ENCODE measurements at places on chromosomes 4 and X.

DNA sequence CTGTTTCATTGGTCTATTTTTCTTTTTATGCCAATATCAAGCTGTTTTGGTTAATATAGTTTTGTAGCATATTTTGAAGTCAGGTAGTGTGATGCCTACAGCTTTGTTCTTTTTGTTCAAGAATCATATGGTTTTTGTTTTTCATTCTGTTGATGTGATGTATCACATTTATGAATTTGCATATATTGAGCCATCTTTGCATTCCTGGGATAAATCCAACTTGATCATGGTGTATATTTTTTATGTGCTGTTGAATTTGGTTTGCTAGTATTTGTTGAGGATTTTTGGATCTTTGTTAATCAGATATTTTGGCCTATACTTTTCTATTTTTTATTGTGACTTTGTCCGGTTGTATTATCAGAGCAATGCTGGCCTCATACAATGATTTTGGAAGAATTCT, 74.8 kb downstream of the GPAT3 start:
- no peak for DNase-seq

DNA sequence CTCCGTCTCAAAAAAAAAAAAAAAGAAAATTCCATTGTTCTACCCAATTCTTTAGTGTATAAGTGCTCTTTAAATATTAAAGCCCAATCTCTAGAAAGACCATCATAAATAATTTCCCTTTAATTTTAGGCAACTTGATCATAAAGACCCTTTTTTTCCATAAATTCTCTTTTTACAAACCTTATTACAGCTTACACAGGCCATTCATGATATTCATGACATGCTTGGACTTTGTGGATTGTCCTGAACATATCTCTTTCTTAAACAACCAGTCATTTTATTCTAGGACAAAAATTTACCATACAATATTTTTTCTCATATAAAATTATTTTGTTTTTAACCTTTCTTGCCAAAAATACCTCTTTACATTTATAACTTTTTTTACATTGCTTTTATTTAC, 30.5 kb downstream of the TLR8 start:
- DNase-seq, result no peak

DNA sequence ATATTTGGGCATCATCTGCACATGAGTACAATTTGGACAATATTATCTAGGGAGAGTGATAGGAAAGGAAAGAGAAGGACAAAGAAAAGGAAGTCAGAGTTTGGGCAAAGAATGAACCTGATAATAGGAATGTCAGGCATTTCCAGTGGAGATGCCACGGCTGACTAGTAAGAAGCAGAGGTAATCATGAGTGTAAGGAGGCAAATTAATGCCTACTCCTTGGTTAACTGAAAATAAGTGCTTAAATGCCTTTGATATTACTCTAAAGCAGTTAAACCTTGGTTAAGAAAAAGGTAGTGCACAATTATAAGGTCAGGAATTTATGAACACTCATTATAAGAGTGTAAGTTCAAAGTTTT, 99.2 kb upstream of the DDIT4L start:
- no peak for DNase-seq

GRCh38 chrX:39952989-39953388, 144.8 kb downstream of the BCOR start:
- no peak for DNase-seq

DNA sequence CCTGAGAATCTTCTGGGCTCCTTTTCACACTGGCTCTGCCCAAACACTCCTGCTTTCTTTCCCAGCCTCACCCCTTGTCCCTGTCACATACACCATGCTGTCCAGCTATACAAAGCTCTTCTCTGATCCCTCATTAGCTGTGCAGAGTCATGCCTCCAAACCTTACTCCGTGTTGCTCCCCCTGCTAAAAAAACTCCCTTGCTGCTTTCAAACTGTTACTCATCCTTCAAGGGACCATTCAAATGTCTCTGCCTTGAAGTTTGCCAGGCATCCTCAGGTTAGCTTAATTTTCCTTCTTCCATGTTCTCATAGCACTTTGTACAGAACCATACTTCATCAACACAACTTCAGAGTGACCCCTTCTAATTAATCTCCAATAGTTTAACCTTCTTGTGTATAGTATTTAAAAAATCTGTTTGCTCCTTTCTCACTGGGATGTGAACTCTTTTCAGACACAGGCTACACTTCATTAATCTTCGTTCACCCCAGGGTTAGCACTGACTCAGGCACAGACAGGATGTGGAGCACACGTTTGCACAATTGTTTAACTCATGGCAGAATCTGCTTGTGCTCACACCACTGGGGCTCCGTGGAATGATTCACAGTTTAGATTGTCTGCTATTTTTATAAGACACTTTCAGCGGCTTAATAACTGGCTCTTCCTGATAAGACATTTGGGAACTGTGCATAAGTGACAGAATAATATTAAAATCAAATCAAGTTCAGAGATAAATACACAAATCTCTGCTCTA, 21.4 kb upstream of the SEL1L3 start:
- DNase-seq, result no peak

GRCh38 chrX:77528034-77528433, 80.8 kb downstream of the FGF16 start:
- no peak for DNase-seq

GRCh38 chr4:53199356-53199755, 166.5 kb downstream of the SCFD2 start:
- no peak for DNase-seq

DNA sequence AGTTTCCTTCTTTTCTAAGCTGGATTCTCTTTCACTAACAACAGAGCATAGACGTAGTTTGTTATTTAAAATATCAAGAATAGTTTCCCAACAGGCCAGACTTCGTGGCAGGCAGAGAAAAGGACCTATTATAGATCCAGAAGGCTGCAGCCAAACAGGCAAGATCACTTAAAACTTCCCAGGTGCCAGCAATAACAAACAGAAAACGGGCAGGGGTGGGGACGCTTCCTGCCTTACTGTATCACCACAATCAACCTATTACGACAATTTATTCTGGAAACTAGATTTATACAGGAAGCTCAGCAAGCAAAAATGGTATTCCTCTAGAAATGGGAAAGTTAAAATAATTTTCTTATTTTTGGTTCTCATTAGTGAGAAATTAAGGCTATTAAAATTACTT, 22.1 kb downstream of the RWDD4 start:
- no peak for DNase-seq

DNA sequence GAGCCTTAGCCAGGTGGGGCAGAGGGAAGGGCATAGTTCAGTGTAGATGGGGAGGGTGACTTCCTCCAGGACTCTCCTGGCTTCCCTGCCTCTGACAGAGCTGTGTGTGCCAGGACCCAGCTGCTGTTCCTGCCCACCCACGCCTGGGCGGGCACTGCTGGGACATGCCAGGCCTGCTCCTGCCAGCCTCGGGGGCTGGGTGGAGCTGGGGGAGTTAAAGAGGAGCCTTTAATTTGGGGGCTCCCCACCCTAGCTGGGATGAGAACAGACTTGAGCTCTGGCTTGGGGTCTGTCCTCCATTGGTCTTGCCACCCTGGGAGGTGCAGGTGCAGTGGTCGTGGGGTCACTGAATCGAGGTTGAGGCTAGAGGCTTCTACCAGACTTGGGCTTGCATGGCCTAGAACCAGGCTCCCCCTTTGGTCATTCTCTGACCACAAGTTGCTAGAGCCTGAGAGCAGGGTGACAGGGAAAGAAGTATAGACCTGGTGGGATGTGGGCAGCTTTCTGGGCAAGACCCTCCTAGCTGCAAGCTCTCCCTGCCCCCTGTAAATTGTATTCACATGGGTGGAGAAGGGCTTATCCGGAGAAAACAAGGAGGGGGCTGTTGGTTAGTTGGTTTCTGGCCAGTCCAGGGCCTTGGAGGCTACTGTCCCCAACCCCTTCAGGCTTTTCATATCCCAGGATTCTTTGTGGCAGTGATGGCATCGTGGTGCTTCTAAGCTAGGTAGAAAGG, 5.7 kb downstream of the EFNB1 start:
- no peak for DNase-seq

- DNase-seq, result no peak
Observed at GRCh38 chr4:164467493-164467892, 286.4 kb upstream of the SMIM31 start.

- DNase-seq, result no peak
Observed at GRCh38 chrX:47187106-47187677, 6.4 kb upstream of the UBA1 start.

DNA sequence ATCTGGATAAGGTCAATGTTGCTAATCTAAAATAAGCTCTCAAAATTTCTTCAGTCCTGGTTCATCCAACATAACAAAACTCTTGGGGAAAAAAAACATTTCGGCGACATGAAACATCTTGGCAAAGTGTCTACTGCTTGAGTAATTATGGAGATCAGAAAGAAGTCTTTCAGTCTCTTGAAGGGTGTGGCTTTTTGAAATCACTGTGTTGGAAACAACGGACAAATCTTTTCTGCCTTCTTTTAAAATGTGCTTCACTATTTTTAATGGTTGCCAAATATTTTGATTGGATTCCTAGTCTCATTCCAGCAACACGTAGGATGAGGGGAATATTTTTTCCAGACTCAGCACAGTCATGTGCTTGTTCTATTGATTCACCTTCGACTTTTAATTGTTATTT, 138.6 kb downstream of the KLHL8 start:
- no peak for DNase-seq

DNA sequence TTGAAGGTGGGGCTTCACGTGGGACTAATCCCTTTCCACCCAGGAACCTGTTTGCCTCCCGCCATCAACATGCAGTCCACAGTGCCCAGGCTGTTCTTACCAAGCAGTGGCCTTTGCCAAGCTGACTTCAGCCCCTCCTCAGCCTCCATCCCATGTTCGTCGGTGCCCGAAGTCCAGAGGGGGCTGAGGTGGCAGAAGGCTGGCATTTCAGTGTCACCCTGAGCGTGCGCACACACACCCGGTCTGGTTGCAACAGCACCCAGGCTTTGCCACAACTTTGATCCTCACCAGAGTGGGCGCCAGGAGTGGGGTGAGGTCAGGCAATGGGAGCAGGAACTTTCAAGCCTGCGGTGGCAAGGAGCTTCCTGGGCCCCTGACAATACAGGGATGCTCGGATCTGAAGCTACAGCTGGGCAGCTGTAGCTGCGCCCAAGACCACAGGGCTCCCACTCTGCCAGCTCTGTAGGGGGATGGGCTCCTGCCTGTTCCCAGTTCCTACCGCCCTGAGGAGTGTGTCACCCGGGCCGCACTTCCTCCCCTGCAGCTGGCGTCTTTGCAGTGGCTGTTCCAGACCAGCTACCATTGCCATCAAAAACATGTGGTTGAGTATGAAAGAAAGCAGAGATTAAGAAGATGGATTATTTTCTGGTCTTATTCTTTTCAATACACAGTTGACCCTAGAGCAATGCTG, 428.0 kb downstream of the EPHA5 start:
- no peak for DNase-seq

- no peak for DNase-seq
Observed at GRCh38 chr4:95984081-95984480, 144.2 kb downstream of the PDHA2 start.

- no peak for DNase-seq
Observed at GRCh38 chr4:32032136-32032672, 1312.0 kb downstream of the PCDH7 start.

DNA sequence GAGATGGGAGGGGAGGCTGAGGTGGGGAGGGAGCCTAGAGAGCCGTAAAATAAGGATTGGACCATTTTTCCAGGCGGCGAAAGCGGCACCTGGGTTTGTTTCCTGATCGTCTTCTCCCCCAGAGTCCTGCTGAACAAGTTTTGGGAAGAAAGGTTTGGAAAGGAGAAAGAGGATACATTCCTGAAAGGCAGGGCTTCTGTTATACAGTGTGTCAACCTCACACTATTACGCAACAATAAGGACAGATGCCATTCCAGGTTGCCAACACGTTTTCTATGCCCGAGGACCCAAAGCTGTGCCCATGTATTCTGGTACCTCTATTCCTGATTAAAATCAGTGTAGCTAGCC, 658 bp downstream of the SCOC start:
- peak; percentile 5 for DNase-seq

- no peak for DNase-seq
Observed at GRCh38 chrX:130030826-130031225, 48.4 kb downstream of the BCORL1 start.

DNA sequence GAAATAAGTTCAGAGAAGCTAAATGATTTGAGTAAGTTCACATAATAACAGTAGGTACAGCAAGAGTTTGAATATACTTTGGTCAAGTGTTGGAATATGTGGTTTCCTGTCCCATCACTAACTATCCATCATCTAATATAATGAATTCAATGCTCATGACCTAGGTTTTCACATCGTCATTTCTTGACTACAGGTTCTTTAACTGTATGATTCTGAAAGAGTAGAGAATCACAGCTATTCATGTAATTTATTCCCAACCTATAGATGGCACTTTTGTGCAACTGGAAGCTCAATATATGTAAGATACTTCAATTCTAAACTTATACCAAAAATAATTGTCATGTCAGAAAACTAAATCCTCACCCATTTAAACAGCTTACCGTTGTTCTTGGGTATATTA, 53.1 kb downstream of the TIGD2 start:
- no peak for DNase-seq

DNA sequence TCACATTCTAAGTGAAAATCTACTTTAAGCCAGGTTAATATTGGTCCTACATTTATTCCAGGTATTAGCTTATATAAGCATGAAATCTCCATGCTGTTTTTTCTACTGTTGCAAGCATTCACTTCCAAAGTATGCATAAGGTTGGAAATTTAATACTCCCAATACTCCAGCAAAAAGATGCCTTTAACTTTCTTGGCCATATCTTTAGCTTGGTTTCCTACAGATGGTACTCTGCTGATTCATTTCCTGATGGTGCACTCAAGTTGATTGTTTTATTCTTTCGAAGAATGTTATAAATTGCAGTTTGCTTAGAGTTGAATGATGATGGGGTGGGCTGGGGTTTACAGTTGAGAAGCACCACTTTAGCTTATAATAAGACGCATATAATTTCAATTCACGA, 330.2 kb downstream of the PTTG2 start:
- no peak for DNase-seq

GRCh38 chr4:181693517-181693916, 549.7 kb upstream of the TENM3 start:
- no peak for DNase-seq

DNA sequence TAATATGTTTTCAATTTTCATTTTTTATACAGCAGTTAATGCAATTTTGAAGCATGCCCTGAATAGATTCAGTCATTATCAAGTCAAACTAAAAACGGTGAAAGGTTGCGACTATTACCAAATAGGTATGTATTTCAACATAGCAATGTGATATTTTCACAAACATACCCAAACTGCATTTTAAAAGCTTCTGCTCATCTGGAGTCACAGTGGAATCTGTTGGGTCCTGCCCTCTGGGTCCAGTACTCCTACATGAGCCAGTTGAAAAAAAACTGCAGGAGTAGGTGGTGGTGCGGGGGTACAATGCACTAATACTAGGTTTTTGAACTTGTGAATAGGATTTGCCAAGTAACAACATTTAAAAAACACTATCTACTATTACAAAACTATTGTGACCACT, 938 bp downstream of the GPR34 start:
- no peak for DNase-seq
